ENCODE measurements at places on chromosomes 7 and 10.
A peak's percentile ranks its signal among the peaks of the same experiment; 100 is the strongest.

DNA sequence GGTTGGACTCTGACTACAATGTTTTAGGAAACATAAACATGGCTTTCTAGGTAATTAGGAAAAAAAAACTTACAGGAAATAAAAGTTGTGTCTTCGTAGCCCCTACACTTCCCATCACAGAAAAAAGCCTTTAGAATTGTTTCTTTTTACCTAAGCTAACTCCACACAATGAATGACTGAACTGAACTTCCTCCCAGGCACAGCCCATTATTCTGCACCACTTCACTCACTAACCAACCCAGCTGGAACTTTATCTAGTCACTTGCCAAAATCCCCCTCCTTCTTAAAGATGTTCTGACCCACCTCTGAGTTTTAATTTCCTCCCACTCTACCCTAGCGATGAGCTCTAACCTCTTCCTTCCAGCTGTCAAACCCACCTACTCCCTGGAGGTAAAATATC lies 91.7 kb upstream of the MEOX2 start:
- DNase-seq, result no peak

- no peak for DNase-seq
Measured at GRCh38 chr7:107185716-107186115, 16.9 kb downstream of the HBP1 start.

- DNase-seq, result no peak
Measured at GRCh38 chr7:53768186-53768585, 732.8 kb downstream of the POM121L12 start.

GRCh38 chr7:1247527-1248041 lies 14.9 kb downstream of the UNCX start:
- no peak for DNase-seq

GRCh38 chr10:62811159-62811875 lies 4.8 kb downstream of the EGR2 start:
- DNase-seq, result no peak

GRCh38 chr7:44769776-44770294 lies 21.2 kb downstream of the ZMIZ2 start:
- DNase-seq, result no peak

DNA sequence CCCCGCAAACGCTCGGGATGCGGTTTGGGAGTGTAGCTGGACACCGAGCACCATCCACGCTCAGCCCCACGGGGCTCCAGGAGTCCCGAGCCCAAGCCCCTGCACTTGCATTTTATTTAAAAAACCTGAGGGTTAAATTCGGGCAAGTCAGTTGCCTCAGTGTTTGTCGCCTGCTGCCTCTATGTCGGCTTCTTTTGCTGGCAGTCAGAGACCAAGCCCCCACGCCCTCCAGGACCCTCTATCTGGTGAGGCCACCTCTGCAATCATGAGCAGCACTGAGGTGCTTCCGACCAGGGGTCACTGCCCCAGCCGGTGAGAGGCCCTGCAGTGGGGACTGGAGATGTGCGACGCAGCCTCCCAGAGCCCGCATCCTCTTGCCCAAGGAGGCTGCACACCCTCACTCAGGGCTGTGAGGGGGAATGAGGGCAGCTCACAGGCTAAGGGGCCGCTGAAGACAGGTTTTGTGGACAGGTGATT lies 13.3 kb upstream of the ZNF273 start:
- DNase-seq, result peak; percentile 26

- DNase-seq, result no peak
Measured at GRCh38 chr7:34438436-34438835, 219.6 kb upstream of the NPSR1 start.

DNA sequence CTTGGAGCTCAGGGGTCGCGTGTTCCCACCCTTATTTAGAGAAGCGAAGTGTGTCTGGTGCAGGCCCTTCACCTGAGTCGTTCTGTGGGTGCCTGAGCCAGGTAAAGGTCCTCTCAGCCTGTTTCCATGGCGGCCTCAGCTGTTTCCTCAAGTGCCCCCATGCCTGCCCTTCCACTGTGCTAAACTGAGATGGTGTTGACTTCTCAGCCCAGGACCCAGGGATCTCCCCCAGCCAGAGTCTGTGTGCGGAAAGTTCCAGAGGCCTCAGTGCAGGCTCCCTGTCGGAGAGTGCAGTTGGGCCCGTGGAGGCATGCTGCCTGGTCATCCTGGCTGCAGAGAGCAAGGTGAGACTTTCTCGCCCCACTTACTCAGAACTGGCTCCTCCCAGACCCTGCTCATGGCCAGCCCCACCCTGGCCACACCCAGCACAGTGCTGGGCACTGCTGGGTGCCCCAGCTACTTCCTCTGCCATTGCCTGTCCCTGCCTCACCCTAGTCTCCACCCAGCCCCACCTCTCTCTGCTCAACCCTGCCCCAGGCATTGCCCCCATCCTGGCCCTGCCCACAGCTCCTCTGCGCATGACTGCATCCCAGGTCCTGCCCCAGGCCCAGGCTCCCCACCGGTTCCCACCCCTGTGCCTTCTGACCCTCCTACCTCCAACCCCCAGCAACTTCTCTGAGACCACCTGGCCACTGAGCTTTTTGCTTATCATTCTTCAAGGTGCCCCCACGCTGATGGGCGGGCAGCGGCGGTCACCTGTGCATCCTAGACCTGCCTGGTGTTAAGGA lies 20.3 kb downstream of the NACAD start:
- DNase-seq, result no peak

DNA sequence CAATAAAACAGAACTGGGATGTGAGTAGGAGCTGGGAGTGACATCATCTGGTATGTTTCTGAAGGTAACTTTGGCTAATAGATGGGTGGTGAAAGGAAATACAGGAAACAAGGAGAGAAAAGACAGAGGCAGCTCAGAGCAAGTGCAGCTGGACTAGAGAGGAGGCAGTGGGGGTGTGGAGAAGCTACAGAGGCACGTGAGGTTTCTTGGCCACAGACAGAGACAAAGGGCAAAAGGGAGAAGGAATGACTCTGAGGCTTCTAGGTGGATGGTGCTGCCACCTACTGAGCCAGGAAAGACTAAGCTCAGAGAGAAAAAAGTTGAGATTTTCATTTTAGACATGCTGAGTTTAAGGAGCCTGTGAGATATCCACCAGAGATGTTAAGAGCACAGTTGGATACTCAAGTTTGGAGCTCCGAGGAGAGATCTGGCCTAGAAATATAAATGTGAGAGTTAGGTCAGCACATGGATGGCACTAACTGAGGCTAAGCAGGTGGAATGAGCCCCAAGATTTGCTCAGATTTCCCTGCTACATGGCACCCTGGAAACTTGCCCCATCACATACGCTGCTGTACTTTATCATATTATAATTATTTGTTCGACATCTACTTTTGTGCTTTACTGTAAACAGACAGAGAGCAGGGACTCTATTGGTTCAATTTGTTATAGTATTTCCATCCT lies 293.0 kb upstream of the IMMP2L start:
- DNase-seq, result peak; percentile 70

DNA sequence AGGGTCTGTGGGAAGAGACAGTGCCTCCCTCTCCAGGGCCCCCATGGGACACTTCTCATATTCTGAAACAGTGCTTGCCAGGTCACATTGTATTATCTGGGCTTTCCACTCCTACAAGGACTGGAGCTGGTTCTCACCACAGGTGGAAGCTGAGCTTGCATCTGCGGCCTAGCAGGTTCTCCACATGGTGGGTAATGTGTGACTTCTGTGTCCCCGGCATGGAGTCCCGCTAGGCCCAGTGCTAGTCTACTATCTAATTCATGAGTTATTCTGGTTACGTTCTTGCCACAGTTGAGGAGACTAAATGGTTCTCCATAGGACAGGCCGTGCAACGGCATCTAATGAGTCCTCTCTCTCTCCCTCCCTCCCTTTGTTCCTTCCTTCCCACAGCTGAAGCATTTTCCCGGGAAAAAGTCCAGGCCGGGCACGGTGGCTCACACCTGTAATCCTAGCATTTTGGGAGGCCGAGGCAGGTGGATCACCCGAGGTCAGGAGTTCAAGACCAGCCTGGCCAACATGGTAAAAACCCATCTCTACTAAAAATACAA lies 27.7 kb downstream of the PRLHR start:
- DNase-seq, result no peak

- DNase-seq, result no peak
Measured at GRCh38 chr7:158284617-158285382, 302.8 kb downstream of the PTPRN2 start.

DNA sequence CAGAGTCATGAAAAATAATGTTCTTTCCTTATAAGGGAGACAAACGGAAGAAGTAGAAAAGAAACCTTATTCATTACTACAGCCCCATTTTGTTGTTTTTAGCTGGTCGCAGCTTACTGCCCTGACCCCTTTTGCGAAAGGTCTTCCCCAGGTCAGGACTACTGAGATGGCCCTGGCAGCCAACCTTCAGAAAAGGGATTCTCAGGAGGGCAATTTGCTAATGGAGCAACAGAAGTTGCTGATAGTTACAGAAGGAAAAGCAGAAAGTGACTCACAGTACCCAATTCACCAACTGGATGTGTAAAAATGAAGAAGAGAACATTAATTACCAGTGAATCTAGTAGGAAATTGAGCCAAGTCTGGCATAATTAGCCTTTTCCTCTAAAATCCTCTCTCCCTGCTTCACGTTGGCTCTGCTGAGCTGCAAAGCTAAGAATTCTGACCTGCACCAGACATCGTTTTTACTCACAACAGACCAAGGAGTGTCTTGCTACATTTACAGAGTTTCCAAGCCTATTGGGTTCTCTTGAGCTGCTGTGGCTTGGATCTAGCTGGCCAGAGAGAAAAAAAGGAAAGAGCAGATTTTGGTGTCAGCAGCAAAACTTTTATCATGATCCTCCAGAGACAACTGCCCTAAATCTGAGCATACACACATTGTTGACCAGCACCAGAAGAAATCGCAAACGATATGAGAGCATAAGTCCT lies 499.9 kb upstream of the FZD8 start:
- no peak for DNase-seq

- DNase-seq, result no peak
Measured at GRCh38 chr7:22832401-22832800, 9.8 kb upstream of the TOMM7 start.

GRCh38 chr7:108417926-108418325 lies 38.3 kb downstream of the NRCAM start:
- DNase-seq, result no peak

GRCh38 chr10:80855348-80855971 lies 317.8 kb downstream of the SH2D4B start:
- DNase-seq, result peak; percentile 70

- DNase-seq, result peak; percentile 29
Measured at GRCh38 chr7:106773228-106773627, 91.9 kb upstream of the PIK3CG start.

DNA sequence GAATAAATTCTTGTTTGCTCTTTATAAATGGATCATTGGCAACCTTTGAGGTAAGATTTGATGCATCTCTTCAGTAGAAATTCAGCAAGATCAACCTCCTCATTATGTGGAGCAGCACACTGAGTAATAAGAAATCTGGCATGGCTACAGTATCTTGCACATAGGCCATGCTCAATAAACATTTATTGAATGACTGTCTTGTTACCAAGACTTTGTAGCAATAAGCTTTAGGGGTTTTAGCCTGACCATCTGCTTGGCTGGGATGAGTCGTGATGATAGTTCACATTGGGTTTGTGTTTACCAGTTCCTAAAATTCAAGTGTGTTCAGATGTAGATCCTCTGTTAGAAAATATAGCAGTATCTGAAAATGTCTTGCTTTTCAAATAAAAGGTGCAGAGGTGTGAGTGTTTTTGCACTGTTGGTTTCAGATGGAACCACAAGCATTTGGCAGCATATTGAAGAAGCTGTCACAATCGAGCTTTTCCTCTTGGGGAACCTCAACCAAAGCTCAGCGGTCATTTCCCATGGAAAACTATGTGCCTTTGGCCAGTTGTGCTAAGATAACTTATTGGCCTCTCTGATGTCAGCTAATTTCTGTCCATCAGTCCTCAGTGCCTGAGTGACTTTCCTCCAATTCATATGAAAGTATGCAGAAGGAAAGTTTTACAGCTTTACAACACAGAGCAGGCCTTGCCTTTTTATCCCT lies 442.6 kb downstream of the GFRA1 start:
- DNase-seq, result no peak

DNA sequence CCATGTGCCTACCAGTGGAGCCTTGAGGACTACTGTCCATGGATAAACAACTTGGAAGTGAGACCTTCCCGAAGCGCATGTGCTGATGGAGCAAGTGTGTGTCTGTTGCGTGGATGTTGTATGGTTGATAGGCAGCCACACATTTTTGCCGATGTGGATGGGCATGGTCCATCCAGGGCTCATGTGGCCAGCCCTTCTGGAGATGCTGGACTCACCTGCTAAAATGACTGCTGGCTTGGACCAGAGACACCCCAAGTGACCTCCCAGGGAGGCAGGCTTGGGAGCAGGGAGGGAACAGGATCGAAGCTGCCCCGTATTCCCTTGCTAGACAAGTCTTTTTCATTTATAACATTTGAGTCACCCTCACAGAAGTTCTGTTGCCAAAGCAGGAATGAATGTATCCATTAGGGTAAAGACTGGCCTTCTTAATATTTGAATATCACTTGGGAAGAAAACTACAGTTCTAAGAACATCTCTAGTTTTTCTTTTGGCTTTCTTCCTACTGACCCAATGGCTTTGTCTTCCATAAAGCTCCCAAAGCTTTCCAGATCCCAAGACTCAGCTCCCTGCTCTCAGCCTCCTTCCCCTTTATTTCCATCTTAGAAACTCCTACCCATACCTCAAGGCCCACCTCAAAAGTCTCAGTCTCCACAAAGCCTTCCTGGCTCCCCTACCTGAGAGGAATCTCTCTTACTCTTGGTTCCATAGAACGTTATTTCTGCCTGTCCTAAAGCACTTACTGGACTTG lies 3.0 kb downstream of the PTPRE start:
- no peak for DNase-seq

GRCh38 chr7:130845581-130846085 lies 111.6 kb upstream of the KLF14 start:
- no peak for DNase-seq

GRCh38 chr7:1752111-1752510 lies 82.0 kb downstream of the ELFN1 start:
- DNase-seq, result no peak

- no peak for DNase-seq
Measured at GRCh38 chr10:7039859-7040258, 371.0 kb downstream of the SFMBT2 start.

GRCh38 chr7:143379611-143380259 lies 1.4 kb upstream of the ZYX start:
- DNase-seq, result no peak

DNA sequence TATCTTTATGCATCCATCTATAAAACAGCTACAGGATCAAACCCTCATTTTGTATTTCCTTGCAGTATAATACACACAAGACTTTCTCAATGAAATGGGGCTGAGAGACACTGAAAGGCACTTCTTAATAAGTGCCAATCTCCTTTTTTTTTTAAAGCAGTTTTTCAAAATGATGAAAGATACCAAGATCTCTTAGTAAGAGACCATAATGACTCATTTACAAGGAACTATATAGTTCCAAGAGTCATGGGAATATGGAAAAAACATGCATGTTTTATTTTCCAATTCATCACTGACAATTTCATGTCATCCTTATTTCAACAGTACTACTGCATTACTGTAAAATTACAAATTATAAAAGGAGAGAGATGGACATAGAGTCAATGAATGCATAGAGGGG lies 973.7 kb downstream of the GATA3 start:
- no peak for DNase-seq
